ENCODE measurements at places on chromosomes 3 and 15. TPM values are rescaled to one million over a fixed set of nuclear protein-coding genes. Genes with fewer than 3 reads are reported as not detected.

The ISG20 gene
- 4.0 TPM for total RNA-seq

The CSNK1G1 gene
- 27.2 TPM for total RNA-seq

The UBAP1L gene
- 2.2 TPM for total RNA-seq

The CD276 gene
- 230 TPM for total RNA-seq

The COLQ gene
- 0.36 TPM for total RNA-seq

Measured in smooth muscle cell of the pulmonary artery (primary cell).